NCI-H1417 (cell line): ENCODE measurements at places on chromosomes 4 and X.

GRCh38 chrX:82384401-82384800 lies 1123.7 kb upstream of the POU3F4 start:
- no peak for DNase-seq

GRCh38 chr4:112348488-112349158 lies 51.5 kb downstream of the ALPK1 start:
- DNase-seq: peak; percentile 92

DNA sequence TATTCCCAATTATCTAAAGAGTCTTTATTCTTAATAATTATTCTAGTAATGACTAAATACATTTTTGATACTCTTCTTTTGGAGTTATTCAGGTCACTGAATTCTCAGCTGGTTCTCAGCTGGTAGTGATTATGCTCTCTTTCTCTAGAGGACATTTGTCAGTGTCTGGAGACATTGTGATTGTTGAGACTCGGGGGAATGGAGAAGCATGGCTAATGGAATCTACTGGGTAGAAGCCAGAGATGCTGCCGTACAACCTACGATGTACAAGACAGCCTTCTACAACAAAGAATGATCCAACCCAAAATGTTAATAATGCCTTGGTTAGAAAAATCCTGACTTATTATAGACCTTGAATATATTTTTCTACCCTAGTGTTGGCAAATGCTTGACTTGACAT lies 149.2 kb upstream of the ANKRD50 start:
- DNase-seq: no peak

- no peak for DNase-seq
These were observed 103.4 kb upstream of the GRXCR1 start for GRCh38 chr4:42789041-42789567.

DNA sequence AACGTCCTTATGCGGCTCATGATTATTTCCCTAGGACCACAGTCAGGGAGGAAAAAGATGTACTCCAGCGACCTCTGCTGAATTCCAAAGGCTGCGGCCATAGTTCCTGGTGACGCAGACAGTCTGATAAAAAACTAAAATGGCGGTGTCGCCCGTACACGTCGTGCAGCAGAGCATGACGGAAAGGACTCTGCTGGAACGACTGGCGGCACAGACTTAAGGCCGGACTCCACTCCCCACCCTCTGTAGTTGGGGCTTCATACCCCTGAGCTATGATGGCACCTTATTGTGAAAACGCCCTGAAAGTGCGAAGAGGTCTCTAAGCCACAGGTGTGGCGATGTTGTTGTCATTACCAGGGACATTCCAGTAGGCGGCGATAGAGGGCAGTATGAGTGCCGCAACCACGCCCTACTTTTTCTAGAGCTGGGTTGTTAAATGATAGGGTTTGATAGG lies 90.0 kb upstream of the EDA2R start:
- DNase-seq: no peak

- no peak for DNase-seq
These were observed 501.0 kb downstream of the PPARGC1A start for GRCh38 chr4:23388699-23389395.

DNA sequence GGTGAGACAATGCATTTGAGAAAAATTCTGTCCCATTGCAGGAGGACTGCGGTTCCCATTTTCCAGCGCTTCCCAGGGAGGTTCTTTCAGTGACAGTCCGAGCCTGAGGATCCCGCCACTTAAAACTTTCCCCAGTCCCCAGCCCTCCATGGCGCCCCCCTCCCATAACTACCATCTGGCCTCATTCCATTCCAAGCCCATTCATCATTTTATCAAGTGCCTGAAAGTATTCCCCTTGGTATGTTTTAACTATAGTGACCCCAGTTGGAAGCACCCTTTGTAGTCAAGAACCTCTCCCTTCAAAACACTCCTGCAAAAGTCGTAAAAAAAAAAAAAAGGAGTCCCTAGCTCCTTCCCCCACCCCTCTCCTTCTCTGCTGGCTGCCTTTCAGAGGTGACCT lies 1.2 kb downstream of the RASL11B start:
- peak; percentile 34 for DNase-seq

DNA sequence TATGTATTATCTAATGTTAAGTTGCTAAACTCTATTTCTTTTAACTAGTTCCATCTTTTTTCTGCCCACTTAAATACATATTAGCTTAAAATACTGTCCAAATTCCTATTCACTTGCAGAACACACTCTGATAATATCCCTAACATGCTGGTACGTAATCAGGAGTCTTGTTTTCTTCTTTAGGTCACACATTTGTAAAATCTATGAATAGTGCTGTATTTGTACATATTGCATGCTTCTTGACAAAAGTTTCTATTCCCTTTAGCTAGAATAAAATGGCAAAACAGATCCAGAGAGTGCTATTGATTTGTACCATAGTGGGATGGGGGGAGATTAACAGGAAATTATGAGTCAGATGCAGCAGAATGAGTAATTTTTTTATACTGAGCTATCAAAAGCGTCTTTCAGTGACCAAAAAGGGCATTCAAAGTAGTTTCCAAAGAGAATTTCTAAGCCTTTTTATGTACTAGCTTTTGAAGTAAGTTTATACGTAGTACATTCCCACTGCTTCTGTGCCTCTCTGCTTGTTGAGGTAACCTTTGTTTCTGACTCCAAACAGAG lies 126.5 kb downstream of the PTPN13 start:
- no peak for DNase-seq

DNA sequence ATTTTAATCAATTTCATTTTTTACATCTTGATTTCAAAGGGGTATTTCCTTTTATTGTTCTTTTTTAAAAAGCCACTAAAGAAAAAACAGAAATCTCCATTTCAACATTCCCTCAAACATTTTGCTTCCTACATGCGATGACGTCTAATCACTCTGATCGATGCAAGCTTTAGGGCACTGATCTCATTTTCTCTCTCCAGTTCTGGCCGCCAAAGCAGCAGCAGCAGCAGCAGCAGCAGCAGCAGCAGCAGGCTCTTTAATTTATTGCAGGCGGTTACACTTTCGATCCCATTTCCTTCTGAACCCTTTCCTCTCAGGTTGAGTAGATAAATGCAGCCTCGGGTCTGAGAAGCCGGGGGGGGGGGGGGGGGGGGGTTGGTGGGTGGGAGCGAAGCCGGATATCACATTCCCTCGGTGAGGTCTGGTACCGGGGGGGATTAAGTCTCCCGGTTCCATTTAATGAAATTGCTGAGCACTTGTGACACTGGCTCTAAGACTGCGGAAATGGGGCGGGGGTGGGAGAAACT lies 3.4 kb upstream of the PCDH7 start:
- peak; percentile 22 for DNase-seq

DNA sequence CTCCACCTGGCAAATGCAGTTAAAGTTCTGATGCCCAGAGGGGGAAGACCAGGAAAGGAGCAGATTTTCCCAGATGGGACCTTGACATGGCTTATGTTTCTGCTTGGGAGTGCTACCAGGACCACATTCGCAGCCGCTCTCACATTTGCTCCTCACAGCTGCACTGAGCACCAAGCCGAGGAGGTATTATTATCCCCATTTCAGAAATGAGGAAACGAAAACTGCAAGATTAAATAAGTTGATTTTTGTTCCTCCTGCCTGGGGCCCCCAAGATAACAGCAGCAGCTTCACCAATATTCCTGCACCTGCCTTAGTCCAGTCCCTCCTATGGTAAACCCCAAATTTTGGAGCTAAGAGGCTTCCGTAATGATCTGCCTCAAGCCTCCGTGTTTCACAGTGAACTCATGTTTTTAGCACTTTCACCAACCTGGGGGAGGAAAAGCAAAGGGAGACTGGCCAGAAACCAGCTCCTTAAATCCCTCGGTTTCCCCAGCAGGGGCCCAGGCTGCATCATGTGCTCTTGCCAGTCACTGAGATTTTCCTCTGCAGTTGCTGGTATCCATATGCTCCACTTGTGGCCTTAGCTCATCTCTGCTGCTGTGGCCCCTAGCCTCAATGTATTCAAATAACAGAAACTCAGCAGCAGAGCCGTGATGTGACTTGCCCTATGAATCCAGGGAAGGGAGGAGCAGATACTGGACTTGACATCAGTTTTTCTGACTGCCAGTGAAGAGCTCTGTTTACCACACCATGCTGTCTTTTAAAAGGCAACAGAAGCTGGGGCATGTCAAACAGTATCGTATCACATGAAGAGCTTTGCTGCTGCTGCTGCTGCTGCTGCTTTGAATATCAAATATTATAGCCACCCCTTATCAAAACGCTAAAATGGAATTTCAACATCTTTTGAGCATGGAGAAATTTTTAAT lies 95.5 kb upstream of the KLHL13 start:
- DNase-seq: no peak

DNA sequence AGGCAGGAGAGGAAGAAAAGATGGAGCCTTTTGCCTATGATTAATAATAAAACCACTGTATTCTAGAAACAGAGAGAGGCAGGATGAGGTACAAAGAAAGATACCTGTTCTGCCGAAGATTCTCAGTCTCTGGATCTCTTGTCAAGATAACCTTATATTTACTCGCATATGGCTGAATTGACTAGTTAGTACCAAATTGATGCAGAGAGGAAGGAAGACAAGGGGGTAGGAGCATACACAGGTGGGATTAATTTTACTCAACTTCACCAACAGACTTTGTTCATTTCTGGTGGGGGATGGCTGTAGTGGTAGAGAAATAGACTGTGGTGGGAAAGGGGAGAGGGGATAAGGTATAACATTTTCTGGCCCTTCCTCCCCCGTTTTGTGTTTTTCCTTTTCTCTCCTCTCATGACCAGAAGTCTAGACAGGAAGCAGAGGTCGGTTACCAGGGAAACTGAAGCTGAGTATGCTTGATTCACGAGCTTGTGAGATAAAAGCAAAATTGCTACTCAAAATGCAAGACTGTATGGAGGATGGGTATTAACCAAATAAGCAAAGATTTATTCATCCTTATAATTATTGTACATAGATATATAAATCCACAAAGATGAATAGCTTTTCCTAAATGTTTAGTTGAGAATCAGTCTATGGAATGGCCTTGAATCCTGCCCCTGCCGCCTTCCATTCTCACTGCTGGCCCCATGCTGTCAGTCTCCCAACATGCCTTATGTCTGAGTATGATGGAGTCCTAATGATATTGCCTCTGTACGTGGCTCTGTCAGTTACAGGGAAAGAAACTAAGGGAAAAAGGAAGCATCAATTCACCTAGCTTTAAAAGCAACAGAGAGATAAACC lies 17.8 kb upstream of the PAGE2B start:
- DNase-seq: no peak

GRCh38 chr4:2386717-2387116 lies 31.7 kb downstream of the ZFYVE28 start:
- no peak for DNase-seq

GRCh38 chr4:119663160-119663788 lies 34.7 kb upstream of the PDE5A start:
- no peak for DNase-seq

GRCh38 chr4:154421618-154422017 lies 70.0 kb downstream of the DCHS2 start:
- no peak for DNase-seq

DNA sequence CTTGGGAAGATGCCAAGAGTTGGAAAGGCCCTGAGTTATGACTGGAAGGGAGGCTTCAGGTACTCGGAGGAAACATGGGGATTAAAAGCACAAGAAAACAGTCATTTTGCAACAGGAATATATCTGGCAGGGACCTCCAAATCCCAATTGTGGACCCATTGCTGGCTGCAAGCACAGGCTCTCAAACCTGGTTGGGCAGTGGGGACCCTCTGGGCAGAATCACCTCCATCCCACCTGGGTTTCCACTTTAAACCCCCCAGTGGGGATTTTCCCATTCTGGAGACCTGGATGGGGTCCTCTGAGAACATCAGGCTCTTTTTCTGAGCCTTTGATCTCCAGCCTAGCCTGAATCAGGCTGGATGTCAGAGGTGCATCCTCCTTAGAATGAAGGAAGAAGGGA lies 177.8 kb downstream of the ASMT start:
- DNase-seq: no peak

- no peak for DNase-seq
These were observed 57.0 kb downstream of the ZNF827 start for GRCh38 chr4:145881576-145881975.

DNA sequence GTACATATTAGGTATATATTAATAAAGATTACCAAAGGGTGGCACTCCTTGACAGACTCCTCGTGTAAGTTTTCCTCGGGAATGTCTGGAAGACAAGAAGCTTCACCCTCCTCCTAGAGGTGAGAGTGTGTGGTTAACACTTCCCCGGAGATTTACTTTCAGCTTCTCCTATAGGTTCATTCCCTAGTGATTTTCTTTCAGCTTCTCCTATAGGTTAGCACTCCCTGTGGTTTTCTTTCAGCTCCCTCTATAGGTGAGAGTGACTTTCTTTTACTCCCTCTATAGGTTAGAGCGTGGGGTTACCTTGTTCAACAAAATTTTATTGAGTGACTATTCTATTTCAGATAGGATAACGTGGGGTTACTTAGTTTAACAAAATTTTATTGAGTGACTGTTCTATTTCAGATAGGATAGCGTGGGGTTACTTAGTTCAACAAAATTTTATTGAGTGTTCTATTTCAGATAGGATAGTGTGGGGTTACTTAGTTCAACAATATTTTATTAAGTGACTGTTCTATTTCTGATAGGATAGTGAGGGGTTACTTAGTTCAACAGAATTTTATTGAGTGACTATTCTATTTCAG lies 106.0 kb upstream of the PLAC1 start:
- no peak for DNase-seq

- DNase-seq: peak; percentile 0
These were observed 58.2 kb upstream of the ZNF157 start for GRCh38 chrX:47311932-47312774.

- no peak for DNase-seq
These were observed 480 bp upstream of the RADX start for GRCh38 chrX:106611317-106611678.

DNA sequence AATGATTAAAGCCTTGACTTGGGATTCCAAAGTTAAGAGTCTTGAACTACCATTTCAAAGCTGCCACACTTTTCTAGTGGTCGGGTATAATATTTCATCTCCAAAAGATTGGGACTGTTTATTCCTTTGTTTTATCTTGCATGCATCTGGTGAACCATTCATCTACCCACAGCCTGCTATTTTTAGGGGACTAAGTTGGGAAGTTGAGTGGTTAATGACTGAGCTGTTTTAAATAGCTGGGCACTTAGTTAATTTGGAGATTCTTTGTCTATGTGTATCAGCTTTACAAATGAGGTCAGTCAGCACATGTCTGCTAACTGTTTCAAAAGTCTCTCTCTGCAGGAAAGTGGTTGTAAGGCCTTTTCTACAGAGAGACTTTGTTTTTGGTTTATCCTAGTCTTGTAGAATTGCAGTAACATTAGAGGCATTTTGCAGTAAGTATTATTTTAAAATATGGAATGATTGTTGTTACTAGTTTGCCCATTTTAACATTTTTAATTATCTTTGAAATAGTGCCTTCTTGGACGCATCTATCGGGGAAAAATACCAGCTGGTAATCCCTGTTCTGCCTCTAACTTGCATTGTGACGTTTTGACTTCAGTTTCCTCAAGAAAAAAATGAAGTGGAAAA lies 8.2 kb downstream of the BMP2K start:
- DNase-seq: peak; percentile 13

DNA sequence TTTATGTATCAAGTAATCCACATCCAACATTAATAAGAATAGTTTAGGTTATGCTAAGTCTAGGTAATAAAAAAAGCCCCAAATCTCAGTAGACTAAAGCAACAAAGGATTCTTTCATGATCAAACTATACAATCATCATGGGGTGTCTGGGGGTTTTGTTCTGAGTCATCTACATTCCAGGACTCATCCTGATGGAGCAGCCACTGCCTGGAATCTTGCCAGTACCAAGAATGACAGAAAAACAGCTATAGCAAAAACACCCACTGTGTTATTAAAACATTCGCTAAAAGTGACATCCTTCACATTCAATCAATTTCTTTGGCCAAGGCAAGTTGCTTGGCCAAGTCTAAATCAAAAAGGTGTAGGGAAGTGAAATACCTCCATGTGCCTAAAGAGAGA lies 3.9 kb upstream of the ARHGEF38 start:
- DNase-seq: no peak
